ENCODE measurements at places on chromosomes 7 and 10. TPM values are rescaled to one million over a fixed set of nuclear protein-coding genes. Genes with fewer than 3 reads are reported as not detected.

- H3K4me1 ChIP-seq, result no peaks in the 10 kb centered on the region
- H3K36me3 ChIP-seq, result no peaks in the 10 kb centered on the region
- H3K4me3 ChIP-seq, result no peak overlapping the region
- DNase-seq, result no peak
- no peak overlapping the region for H3K27ac ChIP-seq
Observed at GRCh38 chr10:20115894-20116293, 299.7 kb downstream of the PLXDC2 start.

C10orf67 gene
- not detected for total RNA-seq

DNA sequence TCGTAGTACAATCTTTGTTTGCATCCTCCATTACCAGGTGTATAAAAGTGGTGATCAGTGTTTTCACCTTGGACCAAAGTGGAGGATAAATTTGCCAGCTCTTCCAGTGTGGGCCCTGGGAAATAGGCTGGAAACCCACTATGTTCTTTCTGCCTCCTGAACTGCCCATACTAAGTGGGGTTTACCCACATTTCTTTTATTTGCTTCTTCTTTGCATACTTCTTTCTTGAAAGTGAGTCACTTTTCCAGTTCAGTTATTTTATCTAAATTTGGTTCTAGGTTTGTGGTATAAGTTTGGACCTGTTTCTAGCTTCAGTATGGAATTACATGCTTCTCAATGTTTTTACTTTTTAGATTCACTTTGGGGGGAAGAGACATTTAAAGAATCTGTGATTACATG lies 126.2 kb upstream of the ACBD5 start:
- H3K27me3 ChIP-seq, result no peaks in the 10 kb centered on the region
- no peaks in the 10 kb centered on the region for H3K36me3 ChIP-seq
- no peak overlapping the region for H3K27ac ChIP-seq
- DNase-seq, result no peak

DNA sequence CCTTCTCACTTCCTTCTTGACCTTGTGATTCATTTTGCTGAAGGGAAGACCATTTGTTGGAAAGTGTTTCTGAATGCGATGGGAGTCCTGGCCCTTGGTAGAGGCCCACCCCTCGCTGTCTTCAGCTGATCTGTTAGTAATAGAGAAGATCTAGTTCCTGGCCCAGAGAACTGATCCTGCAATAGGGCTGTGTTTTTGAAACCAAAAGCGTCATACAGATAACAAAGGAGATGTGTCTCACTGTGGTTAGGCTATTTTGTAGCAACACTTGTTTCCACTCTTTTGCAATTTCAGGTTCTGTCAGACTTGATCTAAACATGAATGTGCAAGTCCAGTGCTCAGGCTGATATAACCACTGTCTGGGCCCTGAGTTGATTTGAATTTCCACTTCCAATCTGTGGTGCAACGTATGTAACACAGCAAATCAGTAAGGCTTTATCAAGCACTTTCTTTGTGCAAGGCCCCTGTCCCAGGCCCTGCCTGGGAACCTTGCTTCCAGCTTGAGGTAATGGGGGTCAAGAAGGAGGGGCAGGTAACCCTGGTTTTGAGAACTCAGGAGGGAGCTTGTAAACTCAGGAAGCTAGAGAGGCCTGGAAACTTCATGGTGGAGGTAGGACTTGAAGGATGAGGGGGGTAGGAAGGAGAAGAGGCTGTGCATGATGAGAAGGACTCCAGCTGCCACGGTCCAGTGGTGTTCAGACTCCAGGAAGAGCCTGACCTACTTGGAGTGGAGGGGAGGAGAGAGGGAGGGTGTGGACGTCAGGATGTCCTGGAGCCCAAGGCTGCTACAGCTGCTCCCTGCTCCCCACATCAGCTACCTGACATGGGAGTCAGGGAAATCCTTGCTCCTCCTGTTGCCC lies 42.2 kb upstream of the SRGN start:
- no peak for DNase-seq
- no peak overlapping the region for H3K4me3 ChIP-seq
- no peaks in the 10 kb centered on the region for H3K4me1 ChIP-seq
- H3K36me3 ChIP-seq, result no peaks in the 10 kb centered on the region
- H3K27me3 ChIP-seq, result no peaks in the 10 kb centered on the region
- H3K27ac ChIP-seq, result no peak overlapping the region

DNA sequence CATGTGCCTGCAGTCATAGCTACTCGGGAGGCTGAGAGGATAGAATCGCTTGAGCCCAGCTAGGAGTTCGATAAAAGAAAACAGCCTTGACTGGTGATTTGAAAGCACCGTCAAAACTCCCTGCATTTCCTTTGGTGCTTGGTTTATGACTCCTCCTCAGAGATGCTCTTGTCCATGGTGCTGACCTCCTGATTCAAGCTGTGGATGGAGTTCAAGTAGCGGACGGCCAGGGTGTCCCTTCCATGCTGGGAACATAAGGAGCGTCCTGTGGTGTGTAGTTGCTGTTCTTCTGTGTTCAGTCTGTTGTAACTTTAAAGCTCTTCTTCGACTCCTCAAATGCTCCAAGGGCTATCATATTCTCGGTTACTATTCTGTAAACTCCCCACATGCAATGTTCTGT lies 382.5 kb upstream of the KIAA1217 start:
- no peak for DNase-seq
- no peaks in the 10 kb centered on the region for H3K4me1 ChIP-seq
- no peak overlapping the region for H3K27ac ChIP-seq

- no peak overlapping the region for H3K27ac ChIP-seq
- no peaks in the 10 kb centered on the region for H3K4me1 ChIP-seq
- H3K36me3 ChIP-seq, result no peaks in the 10 kb centered on the region
- no peak overlapping the region for H3K4me3 ChIP-seq
Observed at GRCh38 chr10:91054325-91054724, 133.4 kb upstream of the ANKRD1 start.

DNA sequence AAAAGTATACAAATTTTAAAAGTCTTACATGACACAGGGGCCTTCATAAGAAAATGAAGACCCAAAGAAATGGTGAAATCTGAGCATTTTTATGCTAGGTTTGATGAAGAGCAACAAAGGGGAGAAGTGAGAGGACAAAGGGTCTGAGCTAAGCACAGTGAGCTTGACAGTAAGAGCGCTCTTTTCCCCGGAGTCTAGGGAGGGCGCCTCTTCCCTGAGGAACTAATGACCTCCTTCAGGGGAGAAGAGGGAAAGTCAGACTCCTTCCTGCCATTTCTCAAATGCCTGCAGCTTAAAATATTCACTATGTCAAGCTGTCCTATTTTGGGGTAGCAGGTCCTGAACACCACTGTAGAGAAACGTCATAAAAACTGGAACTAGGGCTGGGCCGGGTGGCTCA lies 18.1 kb upstream of the PAXIP1 start:
- no peaks in the 10 kb centered on the region for H3K36me3 ChIP-seq
- DNase-seq, result no peak
- no peak overlapping the region for H3K4me3 ChIP-seq
- H3K4me1 ChIP-seq, result no peaks in the 10 kb centered on the region
- H3K27ac ChIP-seq, result no peak overlapping the region

CFAP69 gene
- total RNA-seq, result 0.85 TPM

DNA sequence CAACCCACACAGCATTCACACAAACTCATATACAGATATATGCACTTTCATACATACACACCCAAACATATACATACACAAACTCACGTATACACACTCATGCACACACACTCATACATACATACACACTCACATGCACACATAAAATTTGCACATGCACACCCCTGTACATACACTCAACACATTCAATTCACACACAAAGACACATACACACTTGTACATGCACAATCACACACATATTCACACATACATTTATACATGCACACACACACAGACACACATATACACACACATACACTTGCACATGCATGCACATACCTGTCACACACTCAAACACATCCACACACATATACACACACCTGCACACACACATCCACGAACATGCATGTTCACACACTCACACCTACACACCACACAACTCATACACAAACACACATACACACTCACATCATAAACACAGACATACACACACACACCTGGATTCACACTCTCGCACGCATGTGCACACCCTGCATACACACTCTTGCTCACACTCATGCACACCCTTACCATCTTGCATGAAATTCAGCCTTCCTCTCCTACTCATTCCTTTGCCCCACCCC lies 451.2 kb downstream of the GRID1 start:
- no peak overlapping the region for H3K4me3 ChIP-seq
- H3K27ac ChIP-seq, result no peak overlapping the region
- H3K27me3 ChIP-seq, result no peaks in the 10 kb centered on the region
- no peak for DNase-seq

ALKBH4 gene
- 26.4 TPM for total RNA-seq

KLHDC10 gene
- 13.0 TPM for total RNA-seq

RAPGEF5 gene
- total RNA-seq, result 65.8 TPM

GRCh38 chr10:115001506-115002381 lies 63.7 kb downstream of the TRUB1 start:
- H3K4me1 ChIP-seq, result peaks cover 5% of the 10 kb centered on the region
- H3K36me3 ChIP-seq, result no peaks in the 10 kb centered on the region
- H3K27ac ChIP-seq, result peak overlapping the region; percentile 84

DNA sequence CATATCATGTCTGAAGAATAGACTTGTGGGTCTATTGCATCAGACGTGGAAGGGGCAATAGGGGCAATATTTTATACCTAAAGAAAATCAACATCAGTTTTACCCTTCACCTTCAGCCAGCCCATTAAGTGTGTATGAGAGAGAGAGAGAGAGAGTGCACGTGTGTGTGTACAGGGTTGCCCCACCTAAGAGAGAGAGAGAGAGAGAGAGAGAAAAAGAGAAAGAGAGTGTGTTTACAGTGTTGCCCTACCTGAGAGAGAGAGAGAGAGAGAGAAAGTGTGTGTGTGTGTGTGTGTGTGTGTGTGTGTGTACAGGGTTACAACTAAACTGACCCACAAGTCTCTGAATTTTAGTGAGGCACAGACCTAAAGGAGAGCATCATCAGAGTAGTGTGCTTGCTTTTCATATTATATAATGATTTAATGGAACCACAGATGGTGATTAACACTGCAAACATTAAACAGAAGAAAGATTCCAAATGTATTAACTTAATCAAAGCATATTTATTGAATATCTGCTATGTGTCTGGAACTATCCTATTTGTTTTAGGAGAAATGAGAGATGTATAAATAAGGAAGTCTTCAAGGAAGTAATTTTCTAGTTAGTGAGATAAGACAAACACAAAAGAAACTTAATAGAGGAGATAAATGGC lies 66.8 kb downstream of the CD36 start:
- no peak overlapping the region for H3K4me3 ChIP-seq
- H3K36me3 ChIP-seq, result no peaks in the 10 kb centered on the region
- no peaks in the 10 kb centered on the region for H3K27me3 ChIP-seq
- no peak overlapping the region for H3K27ac ChIP-seq
- no peak for DNase-seq

GRCh38 chr7:149071641-149072437 lies 18.7 kb downstream of the ZNF786 start:
- no peaks in the 10 kb centered on the region for H3K27me3 ChIP-seq
- no peaks in the 10 kb centered on the region for H3K4me1 ChIP-seq
- H3K27ac ChIP-seq, result no peak overlapping the region
- DNase-seq, result no peak

GRCh38 chr10:112446055-112446854 lies 459 bp downstream of the ZDHHC6 start:
- DNase-seq, result no peak
- H3K4me1 ChIP-seq, result no peaks in the 10 kb centered on the region
- no peaks in the 10 kb centered on the region for H3K27me3 ChIP-seq
- H3K27ac ChIP-seq, result peak overlapping the region; percentile 69
- peak overlapping the region; percentile 88 for H3K4me3 ChIP-seq

DNA sequence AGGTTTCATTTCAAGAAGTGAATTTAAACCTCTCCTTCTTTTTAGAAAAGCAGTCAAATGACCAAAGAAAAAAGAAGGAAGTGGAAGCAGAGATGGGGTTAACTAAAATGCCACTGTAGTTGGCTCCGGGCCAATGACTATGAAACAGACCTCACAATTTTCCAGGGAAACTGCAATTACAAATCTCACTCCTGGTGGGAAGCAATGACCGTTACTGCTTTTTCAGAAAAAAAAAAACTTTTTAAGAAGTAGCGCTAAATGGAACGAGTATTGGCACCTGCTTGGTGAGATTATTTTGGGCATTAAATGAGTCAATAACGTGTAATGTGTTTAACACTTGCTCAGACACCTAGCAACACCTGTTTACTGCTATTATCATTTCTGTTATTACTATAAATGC lies 1.2 kb downstream of the SFRP4 start:
- H3K27ac ChIP-seq, result peak overlapping the region; percentile 88
- DNase-seq, result no peak
- H3K4me3 ChIP-seq, result peak overlapping the region; percentile 74
- no peaks in the 10 kb centered on the region for H3K27me3 ChIP-seq

GRCh38 chr7:140263277-140263676 lies 86.5 kb upstream of the KDM7A start:
- DNase-seq, result no peak
- no peak overlapping the region for H3K4me3 ChIP-seq
- H3K27ac ChIP-seq, result no peak overlapping the region
- no peaks in the 10 kb centered on the region for H3K36me3 ChIP-seq

SFTPA1 gene
- not detected for total RNA-seq

- H3K4me3 ChIP-seq, result no peak overlapping the region
- H3K4me1 ChIP-seq, result no peaks in the 10 kb centered on the region
- DNase-seq, result no peak
Observed at GRCh38 chr10:131870831-131871672, 29.8 kb upstream of the PPP2R2D start.

DNA sequence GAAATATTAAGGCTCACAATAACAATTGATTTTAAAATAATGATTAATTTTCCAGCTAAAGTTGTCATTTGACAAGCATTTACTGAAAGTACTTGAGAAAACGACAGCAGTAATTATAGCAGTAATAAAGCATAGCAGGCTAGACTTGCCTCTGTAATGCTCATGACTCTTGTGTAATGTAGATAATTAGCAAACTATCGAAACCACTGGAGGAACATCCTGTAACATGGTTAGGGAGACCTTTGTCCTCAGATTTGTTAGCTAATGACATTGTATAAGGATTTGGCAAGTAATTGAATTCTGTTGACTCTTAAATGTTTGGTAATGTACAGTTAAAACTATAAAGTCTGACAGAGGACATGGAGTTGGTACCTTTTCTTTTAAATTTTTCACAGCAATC lies 24.8 kb downstream of the ARL4A start:
- H3K4me1 ChIP-seq, result no peaks in the 10 kb centered on the region
- DNase-seq, result no peak
- no peak overlapping the region for H3K27ac ChIP-seq
- no peak overlapping the region for H3K4me3 ChIP-seq
- no peaks in the 10 kb centered on the region for H3K27me3 ChIP-seq

DNA sequence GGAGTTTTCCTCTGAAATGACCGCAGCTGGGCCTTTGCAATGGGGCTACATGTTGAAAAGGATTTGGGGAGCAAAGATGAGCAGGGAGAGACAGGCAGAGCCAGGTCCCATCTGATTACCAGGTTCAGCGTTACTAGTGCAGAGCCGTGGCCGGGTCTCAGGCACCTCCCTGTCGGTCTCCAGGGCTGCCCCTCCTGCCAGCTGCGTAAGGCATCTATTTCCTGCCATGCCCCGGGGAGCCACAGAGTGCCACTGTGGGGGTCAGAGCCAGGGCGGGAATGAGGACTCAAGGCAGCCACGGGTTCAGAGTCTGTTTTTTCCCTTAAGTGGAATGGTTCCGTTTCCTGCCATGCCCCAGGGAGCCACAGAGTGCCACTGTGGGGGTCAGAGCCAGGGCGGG lies 382.6 kb upstream of the SHH start:
- no peak for DNase-seq
- H3K36me3 ChIP-seq, result no peaks in the 10 kb centered on the region
- no peak overlapping the region for H3K4me3 ChIP-seq

GRCh38 chr7:28855538-28856217 lies 102.5 kb downstream of the TRIL start:
- no peak overlapping the region for H3K4me3 ChIP-seq
- no peaks in the 10 kb centered on the region for H3K4me1 ChIP-seq
- H3K27me3 ChIP-seq, result no peaks in the 10 kb centered on the region
